ENCODE measurements at places on chromosomes 1 and 21.

- no peak for DNase-seq
These were observed 45.4 kb downstream of the NUAK2 start for GRCh38 chr1:205275916-205276688.

- no peak for DNase-seq
These were observed 8.0 kb downstream of the SMIM12 start for GRCh38 chr1:34851431-34852105.

- DNase-seq: no peak
These were observed 33.4 kb downstream of the SUCO start for GRCh38 chr1:172566196-172566997.

GRCh38 chr21:32448803-32449594 is 36.5 kb downstream of the EVA1C start:
- DNase-seq: no peak

DNA sequence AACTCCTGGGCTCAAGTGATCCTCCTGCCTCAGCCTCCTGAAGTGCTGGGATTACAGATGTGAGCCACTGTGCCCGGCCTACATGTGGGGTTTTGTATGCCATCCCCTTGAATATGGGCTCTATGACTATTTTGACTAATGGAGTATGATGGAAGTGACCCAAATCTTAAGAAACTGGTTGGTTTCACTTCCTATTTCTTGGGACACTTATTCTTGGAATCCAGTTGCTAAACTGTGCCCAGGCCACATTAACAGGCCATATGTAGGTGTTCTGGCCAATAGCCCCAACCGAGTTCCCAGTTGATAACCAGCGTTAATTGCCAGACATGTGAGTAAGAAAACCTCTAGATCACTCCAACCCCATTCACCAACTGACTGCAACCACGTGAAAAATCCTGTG is 36.3 kb upstream of the CLIC4 start:
- no peak for DNase-seq

DNA sequence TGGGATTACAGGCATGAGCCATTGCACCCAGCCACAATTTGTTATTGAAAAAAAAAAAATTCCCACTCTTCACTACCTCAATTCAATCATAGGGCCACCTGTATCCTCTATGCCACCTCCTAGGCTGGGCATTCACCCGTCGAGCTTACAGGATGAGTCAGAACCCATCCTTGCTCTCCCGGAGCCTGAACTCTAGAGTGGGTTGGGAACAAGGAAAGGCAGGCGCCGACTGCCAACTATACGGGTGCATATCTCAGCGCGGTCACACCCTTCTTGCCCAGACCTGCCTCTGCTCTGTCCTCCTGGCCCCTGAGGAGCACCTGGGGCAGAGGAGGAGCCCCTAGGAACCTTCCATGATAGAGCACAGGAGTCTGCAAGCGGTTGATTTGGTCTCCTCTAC is 21.4 kb upstream of the LBR start:
- no peak for DNase-seq

DNA sequence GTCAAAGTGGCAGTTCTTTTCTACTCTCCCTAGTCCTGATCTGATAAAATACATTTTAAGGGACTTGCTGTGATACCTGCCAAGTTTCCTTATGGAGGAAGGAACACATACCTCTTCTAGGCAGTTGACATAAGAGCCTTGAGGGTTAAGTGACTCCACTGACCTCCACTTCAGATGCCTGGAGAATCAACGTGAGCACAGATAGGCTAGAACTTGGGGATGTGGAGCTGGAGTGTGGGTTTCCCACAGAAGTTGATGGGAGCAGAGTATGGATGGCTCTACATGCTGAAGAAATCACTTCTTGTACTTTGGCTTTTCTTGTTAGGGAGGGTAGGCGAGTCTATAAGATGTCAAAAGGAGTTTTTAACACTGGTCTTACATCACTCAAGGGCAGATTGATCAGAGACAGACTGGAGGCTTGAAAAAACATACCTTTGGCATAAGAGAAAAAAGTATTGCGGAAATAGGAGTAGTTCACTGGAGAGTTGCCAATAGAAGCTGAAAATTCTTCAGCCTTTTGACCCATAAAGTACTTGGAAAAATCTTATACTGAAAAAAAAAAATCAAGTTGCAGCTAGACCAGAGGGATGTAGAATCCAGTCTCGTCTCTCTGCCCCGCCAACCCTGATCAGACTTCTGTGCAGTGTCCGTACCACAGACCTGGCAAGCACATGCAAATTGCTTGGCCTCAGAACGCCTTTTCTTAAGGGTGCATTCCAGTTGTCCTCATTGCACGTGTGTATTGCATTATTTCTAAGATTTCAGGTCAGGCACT is 5.5 kb downstream of the RHOU start:
- DNase-seq: no peak

DNA sequence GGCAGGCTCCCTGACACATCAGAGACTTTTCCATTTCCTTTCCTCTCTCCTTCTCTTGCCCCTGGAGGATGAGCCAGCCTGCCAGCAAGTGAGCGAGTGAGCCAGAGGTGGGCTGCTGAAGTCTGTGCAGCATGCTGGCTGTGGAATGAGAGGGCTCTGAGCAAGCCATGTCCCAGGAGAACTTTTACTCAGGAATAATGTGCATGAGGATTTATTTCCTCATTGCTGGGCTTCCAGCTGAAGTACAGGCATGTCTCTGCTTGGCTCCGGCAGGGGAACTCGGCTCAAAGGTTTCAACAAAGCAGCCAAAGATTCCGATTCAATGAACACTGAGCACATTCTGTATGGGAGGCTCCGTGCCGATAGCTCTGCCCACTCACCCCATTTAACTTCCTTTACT is 43.7 kb downstream of the UBIAD1 start:
- no peak for DNase-seq

GRCh38 chr1:16677552-16678431 is 11.0 kb upstream of the RNU1-3 start:
- peak; percentile 79 for DNase-seq

DNA sequence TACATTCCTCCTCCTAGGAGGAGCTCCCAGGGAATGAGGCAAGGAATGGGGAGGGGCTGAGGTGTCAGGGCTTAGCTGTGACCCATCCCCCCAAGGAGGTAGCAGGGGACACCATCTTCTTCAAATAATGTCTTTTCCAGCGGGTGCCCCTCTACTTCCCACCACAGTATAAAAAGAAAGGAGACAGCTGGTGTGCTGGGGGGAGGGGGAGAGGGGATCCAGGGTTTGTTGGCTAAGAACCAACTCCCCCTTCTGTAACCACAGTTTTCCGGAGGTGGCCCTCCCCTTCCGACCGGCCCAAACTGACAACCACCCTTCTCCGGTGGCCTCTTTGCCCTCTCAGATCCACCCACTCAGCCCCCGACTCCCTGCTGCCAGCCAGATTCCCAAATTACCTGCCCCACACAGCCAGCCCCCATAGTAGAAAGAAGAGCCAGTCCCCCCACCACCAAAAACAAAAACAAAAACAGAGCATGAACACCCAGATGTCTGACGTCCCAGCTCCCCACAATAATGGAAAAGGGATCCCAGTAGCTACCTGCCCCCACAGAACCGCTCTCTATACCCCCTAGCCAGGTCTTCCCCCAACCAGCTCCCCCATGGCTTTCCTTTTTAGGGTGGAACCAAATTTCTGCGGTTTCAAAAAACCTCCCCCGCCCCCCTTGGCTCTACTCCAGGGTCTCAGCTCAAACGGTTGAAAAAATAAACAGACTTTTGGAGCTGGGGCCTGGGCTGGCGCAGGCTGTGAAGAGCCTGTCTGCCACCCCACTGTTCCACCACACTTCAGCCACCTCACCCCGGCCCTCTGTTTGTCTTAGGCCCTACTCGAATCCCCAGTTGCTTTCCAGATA is 2.1 kb downstream of the ARHGEF2 start:
- DNase-seq: peak; percentile 97

DNA sequence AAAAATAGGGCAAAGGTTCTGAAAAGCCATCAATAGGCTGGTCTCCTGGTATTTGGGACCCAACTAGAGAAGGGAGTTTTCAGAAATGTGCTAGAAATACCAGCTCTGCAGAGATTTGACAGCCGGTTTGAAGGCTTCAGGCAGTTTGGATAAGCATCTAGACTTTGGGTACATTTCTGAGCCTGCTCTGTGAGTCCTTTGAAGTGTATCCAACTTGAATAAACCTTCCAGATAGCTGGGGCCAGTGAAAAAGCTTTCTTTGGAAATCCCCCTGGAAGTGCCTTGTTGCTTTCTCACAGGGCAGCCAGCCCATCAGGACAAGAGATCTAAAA is 6.4 kb upstream of the PEF1 start:
- DNase-seq: no peak

Data from NCI-H1694 (cell line).